ENCODE measurements at places on chromosomes 3 and 15.

DNA sequence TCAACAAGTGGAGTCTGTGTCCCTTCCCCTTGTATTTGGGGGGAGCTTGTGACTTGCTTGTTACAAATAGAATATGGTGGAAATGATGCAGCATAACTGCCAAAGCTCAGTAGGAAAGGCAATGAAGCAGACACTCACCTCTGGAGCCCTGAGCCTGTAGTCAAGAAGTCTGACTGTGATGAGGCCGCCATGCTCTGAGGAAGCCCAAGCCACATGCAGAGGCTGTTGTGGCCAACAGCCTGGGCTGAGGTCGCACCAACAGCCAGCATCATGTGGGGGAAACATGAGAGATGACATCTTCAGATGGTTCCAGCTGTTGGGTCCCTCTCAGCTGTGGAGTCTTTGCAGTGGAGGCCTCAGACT lies 161.4 kb downstream of the CHSY1 start:
- DNase-seq: no peak

- no peak for DNase-seq
These were observed 4.8 kb downstream of the VWA5B2 start for GRCh38 chr3:184234224-184234623.

DNA sequence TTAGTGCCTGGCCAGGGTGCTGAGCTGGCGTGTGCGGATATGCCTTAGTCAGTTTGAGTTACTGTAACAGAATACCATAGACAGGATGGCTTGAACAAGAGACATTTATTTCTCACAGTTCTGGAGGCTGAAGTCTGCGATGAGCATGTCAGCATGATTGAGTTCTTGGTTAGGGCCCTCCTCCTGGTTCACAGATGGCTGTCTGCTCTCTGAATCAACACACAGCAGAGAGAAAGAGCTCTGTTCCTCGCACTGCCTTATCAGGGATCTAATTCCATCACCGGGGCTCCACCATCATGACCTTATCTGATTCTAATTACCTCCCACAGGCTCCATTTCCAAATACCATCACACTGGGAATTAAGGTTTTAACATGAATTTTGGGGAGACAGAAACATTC lies 386.6 kb upstream of the DPH6 start:
- no peak for DNase-seq

- DNase-seq: no peak
These were observed 57.3 kb upstream of the DPH6 start for GRCh38 chr15:35603301-35603700.

GRCh38 chr15:65375871-65376607 lies 1.8 kb downstream of the IGDCC3 start:
- DNase-seq: peak; percentile 4

- DNase-seq: no peak
These were observed 20.7 kb upstream of the OTOL1 start for GRCh38 chr3:161475905-161476304.

DNA sequence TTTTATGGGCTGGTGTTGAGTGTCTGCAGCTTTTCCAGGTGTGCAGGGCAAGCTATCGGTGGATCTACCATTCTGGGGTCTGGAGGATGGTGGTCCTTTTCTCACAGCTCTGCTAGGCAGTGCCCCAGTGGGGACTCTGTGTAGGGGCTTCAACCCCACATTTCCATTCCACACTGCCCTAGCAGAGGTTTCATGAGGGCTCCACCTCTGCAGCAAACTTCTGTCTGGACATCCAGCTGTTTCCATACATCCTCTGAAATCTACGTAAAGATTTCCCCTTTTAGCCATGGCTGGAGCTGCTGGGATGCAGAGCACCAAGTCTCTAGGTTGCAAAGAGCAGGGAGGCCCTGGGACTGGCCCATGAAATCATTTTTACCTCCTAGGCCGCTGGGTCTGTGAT lies 11.6 kb downstream of the RFX7 start:
- DNase-seq: no peak

DNA sequence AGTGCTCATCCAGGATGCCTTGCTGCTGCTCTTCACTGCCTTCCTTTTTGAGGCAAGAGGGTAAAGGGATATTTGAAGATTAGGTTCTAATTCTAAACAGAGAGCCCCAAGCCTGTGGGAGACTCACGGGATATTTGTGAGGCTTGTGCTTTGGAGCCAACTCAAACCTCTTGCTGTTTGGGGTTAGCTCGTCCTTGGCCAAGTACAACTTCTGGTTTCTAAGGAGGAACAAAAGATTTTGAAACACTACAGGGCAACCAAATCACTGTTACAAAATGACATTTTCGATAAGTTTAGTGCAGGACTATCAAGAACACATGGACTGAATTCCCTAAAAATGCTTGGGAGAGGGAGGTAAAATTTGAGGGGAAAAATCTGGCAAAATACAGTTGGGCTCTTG lies 190.2 kb downstream of the RORA start:
- no peak for DNase-seq

GRCh38 chr3:132290833-132291232 lies 26.4 kb upstream of the ACP3 start:
- no peak for DNase-seq

DNA sequence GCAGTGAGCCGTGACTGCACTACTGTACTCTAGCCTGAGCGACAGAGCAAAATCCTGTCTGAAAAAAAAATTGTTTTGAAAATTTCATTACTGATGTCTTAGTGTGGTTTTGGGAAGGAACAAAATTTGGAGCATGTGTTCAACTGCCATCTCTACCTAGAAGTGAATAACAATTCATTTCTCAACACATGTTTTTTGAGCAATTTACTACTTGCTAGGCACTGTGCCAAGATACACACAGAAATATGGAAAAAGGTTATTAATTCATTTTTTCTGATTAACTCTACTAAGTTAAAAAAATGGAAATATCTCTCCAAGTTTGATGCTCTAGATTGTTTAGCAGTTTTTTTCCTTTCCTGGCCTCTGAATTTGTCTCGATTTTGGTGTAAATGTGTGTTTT lies 5.2 kb upstream of the TCF12 start:
- DNase-seq: no peak

GRCh38 chr15:32994810-32995424 lies 199.6 kb downstream of the FMN1 start:
- DNase-seq: no peak

- DNase-seq: no peak
These were observed 90.8 kb downstream of the DPH6 start for GRCh38 chr15:35455201-35455600.

DNA sequence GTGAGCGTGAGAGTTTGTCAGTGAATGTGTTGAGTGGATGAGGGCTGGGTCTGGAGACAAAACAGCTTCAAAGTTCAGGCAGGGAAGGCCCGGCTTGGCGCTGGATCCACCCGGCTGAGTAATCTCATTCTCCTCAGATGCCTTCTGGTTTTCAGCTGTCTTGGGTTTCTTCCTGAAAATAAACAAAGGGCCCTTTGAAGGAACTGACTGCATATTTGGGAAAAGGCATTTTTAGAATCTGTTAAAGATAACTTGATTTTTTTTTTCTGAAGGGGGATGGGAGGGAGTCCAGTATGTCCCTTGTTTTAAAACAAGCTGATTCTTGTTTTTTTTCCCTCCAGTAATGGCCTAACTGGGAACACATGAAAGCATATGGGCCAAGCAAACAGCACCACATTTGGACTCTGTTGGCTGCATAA lies 86.4 kb downstream of the TIGIT start:
- no peak for DNase-seq

DNA sequence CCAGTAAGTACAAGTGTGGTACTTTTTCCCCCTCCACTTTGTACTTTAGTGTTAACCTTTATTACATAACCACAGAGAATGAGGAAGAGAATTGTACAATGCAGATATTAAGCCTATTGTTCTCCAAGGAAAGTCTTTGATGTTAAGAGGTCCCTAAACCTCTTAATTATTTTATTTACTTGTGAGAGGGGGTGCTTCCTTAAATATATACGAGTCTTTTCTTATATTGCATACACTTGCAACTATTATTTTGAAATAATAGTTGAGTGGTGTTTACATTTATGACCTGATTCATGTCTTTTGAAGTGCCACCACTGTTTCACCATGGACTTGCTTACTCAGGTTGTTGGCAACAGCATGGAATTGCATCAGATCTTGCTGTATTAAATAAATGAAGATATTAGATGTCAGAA lies 10.1 kb downstream of the USP3 start:
- no peak for DNase-seq

- DNase-seq: peak; percentile 78
These were observed 39.3 kb downstream of the KLHL6 start for GRCh38 chr3:183515968-183516851.

DNA sequence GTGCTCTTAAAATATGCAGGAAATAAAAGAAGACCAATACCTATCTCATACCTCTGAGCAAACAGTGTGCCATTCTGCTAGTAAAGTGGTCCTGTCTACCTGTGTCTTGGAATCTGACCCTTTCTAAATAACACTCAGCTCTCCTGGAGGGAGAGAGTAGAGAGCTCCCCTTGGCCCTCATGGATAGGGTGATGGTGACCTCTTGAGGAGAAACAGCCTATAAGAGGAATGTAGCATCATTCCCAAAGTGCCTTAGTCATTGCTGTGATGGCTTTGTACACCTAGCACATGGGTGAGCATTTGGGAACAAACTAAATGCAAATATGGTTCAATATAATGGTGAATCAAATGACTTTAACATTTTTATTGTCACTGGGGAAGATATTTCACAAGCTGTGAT lies 10.0 kb downstream of the SNTN start:
- no peak for DNase-seq

DNA sequence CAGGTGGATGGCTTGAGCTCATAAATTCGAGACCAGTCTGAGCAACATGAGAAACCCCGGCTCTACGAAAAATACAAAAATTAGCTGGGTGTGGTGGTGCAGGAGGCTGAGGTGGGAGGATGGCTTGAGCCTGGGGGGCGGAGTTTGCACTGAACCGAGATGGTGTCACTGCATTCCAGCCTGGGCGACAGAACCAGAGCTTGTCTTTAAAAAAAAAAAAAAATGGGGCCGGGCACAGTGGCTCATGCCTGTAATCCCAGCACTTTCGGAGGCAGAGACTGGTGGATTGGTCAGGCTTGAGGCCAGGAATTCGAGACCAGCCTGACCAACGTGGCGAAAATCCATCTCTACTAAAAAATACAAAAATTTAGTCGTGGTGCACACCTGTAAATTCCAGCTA lies 64.0 kb downstream of the TMEM44 start:
- DNase-seq: no peak

GRCh38 chr3:31531452-31531991 lies 1.2 kb upstream of the STT3B start:
- DNase-seq: no peak
